T-helper 17 cell (primary cell): ENCODE measurements at places on chromosomes 12 and 14. TPM values are rescaled to one million over a fixed set of nuclear protein-coding genes. Genes with fewer than 3 reads are reported as not detected.

DNA sequence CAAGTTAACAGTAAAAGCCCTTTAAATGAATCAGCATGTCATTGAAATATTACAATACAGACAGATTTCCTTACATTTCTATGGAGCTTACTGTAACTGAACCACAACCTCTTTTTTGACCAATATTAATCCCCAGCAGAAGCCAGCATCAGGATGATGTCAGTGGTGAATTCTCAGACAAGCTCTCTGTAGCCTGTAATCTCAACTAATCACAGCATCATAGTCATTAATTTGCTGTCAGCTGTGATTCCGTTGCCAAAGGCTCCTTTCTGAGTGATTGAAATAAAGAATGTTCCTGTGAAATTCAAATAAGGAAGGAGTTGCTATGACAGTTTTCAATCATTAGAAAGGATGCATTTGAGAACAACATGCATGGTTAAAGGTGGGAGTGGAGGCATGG, 323.1 kb downstream of the PDZRN4 start:
- DNase-seq, result no peak

DNA sequence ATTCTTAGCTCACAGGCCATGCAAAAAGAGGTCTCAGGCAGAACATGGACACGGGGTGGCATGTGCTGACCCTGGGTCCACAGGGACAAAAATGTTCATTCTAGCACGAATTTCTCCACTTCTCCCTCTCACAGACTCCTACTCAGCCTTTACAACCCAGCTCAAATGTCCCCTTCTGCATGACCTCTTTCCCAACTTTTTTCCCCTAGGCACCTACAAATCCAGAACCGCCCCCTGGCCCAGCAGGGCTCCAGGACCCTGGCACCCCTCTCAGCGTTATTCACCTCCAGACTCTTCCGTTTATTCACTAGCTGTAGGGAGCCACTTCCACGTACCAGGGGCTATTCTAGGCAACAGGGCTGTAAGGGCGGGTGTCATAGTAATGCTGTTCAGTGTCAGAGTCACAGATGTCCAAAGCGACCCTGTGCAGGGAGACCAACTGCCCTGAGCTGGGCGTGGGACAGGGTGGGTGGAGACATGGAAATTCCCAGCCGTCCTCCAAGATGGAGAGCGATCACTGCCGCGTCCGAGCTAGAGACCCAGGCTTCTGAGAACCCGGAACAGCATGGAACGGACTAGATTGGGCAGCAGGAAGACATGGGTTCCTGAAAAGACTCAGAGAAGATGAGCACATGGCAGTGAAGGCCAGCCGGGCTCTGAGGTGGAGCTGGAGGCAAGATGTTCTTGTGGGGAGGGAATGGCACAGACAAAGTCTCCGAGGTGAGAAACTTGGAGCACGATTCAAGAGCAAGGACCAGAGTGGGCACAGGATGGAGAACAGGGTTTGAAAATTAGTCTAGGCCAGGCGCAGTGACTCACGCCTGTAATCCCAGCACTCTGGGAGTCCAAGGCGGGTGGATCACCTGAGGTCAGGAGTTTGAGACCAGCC, 274.9 kb upstream of the RTL1 start:
- DNase-seq, result no peak

- DNase-seq, result no peak
Observed at GRCh38 chr12:117986705-117987469, 18.1 kb upstream of the KSR2 start.

DNA sequence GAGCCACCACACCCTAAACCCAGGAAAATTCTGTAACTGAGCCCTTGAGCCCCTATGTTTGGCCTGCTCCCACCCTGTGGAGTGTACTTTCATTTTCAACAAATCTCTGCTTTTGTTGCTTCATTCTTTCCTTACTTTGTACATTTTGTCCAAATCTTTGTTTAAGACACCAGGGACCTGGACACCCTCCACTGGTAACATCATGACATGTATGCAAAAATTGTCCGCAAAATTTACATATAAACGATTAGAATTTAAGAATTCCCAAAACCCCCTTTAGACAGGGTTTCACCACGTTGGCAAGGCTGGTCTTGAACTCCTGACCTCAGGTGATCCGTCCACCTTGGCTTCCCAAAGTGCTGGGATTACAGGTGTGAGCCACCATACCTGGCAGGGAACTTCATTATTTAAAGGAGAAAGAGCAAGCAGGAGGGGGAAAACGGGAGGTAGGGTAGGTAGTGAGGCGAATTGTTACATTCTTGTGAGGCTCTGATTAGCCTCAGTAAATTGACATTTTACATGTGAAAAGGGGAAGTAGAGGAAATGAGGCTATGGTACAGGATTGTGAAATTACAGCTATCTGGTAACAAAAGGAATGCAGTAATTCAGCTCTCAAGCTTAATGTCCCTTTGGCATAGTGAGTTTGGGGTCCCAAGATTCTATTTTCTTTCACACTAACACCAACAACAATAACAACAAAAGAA, 27.6 kb downstream of the TUBA1A start:
- DNase-seq, result no peak

KIF26A gene
- total RNA-seq, result 3.9 TPM

FITM1 gene
- 1.9 TPM for total RNA-seq

TSPAN31 gene
- total RNA-seq, result 9.6 TPM
